ENCODE measurements at places on chromosomes 4 and X.

GRCh38 chrX:30741545-30741944, 88.3 kb downstream of the GK start:
- no peak for DNase-seq

GRCh38 chr4:182754895-182755294, 162.3 kb downstream of the DCTD start:
- DNase-seq: no peak

GRCh38 chr4:155321006-155321405, 55.8 kb downstream of the MAP9 start:
- DNase-seq: no peak

DNA sequence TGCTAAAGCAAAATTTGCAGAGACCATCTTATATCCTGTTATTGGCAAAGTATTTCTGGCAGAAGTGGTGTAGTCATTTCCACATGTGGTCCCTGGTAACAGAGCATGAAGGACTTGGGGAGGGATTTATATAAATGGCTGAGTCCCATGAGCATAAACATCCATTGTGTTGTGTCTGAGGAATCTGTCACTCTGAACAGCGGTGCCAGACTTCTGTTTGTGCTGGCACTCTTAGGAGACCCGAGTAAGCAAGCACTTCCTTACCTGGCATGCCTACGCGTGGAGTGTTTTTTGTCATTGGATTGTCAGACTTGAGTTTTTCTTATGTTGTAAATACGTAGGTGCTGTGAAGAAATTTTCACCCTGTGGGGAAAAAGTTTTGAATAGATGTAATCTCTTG, 285.9 kb downstream of the ARHGAP10 start:
- DNase-seq: no peak

DNA sequence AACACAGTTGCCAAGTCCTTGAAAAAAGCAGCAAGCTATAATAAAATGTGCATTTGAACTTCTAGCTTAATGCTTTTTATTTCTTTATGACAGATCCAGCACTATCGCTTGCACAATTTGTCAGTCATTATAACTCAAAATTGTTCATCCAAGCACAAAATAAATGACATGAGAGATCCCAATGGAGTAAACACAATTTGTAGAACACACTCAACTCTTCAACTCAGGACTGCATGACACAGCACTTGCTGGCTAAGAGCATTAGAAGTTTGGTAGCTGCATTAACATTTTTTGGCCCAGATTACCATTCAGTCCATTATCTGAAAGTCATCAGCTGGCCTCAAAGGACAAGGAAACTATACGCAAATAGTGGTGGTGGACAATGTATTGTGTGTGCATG, 530.1 kb downstream of the INPP4B start:
- no peak for DNase-seq

- no peak for DNase-seq
Observed at GRCh38 chrX:18173494-18174180, 47.0 kb downstream of the BEND2 start.

DNA sequence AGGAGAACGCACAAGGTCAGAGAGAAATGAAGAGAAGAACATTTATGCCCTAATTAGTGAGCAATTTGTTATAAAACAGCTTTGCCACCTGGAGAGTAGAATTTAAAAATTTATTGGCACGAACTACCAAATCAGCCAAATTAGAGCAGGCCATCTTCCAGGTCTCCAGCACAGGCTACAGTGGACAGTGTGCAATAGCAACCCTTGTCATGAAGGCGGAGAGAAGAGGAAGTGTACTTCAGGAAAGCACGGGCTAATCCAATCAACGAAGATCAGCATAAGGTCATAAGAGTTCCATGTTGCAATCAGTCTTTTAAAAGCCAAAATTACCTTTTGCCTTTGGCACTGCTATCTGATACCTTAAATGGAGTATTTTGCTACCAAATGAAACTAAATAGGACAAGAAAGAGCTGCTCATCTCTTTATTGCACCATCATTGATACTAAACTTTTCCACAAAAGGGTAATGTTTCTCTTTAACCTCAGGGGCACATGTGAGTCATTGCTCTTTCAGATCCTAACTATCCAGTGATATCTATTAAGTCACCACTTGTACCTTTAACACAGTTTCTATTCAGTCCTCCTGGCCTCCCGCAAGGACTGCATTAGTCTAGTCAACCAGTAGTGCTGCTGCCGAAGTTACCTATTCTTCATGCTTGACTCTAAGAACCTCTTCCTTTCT, 19.9 kb downstream of the ANK2 start:
- peak; percentile 9 for DNase-seq

- no peak for DNase-seq
Observed at GRCh38 chrX:110846071-110846470, 50.5 kb upstream of the CHRDL1 start.

DNA sequence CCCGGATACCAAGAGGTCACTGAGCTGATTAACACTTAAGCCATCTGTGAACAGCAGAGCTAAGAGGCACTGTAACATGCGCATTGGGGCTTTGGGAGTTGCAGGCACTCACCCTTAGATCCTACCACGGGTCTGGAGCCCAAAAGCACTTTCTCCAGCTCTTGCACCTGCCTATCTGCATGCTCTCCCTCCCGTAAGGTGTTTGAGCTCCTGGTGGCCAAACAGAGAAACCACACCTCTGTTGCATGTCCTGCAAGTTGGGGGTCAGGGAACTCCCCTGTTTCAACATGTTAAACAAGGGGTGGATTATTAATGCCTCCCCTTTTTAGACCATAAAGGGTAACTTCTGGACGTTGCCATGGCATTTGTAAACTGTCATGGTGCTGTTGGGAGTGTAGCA, 49.8 kb downstream of the GYPA start:
- DNase-seq: no peak

DNA sequence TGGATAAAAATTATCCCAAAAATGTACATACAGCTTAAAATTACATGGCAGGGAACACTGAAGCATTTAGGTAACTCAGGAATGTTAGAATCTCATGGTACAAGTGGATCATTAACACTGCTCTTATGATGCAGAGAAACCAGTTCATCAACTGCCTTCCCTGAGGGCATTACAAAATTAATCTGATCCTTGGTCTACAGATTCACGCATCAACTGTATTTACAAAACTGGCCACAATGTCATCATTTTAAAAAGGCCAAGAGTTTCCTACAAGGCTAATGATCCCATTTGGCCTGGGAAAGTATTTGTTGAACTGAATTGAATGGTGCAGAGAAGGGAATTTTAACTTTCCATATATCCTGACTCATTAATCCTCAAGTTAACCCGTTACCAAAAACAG, 84.6 kb downstream of the TSPAN5 start:
- DNase-seq: peak; percentile 36

DNA sequence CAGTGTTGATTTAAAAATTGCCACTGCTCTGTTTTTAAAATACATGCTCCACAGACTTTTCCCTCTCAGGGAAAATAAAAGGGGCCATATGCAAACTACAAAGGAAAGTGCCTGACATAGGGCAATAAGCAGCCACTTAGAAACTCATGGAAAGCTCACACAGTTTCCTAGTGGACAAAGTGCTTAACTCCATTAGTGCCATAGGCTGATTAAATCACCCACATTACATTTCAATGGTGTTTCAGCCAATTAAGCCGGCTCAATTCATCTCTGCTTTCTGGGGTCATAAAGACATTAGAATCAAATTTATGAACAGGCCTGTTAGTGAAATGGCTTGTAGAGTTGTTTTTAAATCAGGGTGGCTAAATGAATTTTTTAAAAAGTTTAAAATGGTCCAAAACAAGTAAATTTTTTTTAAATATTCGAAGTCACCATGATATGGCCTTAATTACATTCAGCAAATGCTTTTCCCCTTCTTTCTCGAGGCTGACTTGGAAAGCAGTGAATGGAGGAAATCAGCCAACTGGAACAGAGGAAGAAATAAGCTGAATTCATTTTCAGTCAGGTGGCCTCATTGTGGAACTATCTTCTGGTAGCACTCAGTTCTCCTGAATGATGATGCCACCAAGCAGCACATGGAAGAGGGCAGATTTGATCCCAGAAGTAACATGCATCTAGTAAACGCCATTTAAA, 2305.1 kb upstream of the AGA start:
- DNase-seq: no peak

- DNase-seq: peak; percentile 84
Observed at GRCh38 chr4:85028910-85029309, 62.4 kb upstream of the WDFY3 start.

DNA sequence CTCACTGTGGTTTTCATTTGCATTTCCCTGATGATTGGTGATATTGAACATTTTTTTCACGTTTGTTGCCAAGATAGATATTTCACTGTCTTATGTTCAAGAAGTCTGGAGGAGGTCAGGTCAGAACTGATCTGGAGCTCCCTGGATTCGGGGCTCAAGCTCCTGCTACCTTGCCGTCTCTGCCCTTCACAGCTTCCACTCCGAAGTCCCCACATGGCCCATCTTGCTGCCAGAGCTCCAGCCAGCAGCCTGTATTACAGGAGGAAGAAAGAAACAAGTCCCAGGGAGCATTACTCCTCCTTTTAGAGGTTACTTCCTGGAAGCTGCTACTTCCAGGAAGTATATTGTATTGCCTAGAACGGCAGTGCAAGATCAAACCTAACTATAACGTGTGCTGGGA, 17.9 kb upstream of the CDKN2AIP start:
- DNase-seq: no peak

GRCh38 chr4:752196-752861, 46.7 kb downstream of the PCGF3 start:
- no peak for DNase-seq

DNA sequence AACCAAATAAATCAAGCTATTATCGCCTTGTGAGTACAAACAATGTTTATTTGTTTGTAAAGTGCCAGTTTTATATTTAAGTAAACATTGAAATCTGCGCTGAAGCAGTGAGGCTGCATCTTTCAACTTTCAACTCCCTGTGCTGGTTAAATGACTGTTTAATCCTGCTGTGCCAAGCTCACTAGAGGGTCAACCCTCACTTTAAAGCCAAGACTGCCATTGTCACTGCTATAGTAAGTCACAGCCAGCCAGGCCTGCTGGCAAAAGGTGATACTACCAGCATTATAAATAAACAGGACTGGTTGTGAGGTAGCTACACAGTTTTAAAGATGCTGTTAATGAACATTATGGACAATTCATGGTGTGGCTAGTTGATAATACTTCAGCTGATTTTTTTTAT, 34.6 kb downstream of the EFHC2 start:
- no peak for DNase-seq

GRCh38 chr4:153205757-153206156, 1.5 kb downstream of the TRIM2 start:
- DNase-seq: no peak

DNA sequence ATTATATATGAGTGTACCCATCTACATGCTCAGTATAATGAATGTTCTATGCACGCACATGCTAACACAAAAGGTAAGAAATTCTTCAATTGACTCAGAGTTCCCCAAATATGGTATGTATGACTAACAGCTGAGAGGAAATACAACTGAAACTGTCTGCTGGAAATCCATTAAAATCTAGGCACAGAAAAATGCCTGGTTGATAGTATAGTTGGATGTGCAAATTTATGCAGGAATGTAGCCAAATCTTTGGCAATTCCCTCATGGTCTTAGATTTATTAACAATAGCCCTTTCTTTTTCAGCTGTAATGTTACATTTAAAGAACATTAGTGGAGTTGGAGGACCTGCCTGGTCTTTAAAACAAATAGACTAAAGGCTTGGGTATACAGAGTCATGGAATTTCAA, 5.5 kb downstream of the CAMK2D start:
- no peak for DNase-seq

DNA sequence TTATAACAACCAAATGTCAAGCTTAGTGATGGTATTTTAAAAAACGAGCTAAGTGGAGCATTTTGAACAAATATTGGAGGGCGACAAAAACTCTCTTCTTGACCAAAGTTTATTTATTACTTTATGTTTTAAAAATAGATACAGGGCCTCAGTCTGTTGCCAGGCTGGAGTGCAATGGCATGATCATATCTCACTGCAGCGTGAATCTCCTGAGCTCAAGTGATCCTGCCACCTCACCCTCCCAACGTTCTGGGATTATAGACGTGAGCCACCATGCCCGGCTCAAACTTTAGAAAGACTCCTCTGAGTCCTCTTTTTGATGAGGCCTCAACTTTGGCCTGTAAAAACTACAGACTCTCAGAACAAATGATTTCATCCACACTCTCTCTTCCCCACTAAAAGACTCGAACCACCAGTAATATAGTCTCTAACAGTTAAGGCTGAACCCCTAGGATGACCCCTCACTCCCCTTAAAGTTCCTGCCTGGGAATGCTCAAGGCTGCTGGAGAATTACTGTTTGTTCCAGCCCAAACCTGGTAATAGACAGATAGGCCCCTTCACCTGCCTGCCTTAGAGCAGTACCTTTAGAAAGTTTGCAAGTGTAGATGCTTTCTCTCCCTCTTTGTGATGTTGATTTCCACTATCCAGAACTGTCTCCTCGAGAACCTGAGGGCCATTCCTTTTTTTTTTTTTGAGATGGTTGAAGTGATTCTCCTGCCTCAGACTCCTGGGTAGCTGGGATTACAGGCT, 55.3 kb upstream of the HPSE start:
- no peak for DNase-seq

All from trophoblast cell (in vitro differentiated cells and primary cell).